HFFc6 (cell line): ENCODE measurements at places on chromosomes 13 and 19. TPM values are rescaled to one million over a fixed set of nuclear protein-coding genes. Genes with fewer than 3 reads are reported as not detected.

- H3K4me3 ChIP-seq, result no peak overlapping the region
- H3K36me3 ChIP-seq, result peaks cover 91% of the 10 kb centered on the region
- H3K27ac ChIP-seq, result no peak overlapping the region
- no peaks in the 10 kb centered on the region; the same call in 1 of the 2 replicates for H3K27me3 ChIP-seq
Observed at GRCh38 chr19:37127999-37128820, 44.3 kb downstream of the ZNF585A start.

ZNF729 gene
- total RNA-seq, result not detected in 2 replicates

DNA sequence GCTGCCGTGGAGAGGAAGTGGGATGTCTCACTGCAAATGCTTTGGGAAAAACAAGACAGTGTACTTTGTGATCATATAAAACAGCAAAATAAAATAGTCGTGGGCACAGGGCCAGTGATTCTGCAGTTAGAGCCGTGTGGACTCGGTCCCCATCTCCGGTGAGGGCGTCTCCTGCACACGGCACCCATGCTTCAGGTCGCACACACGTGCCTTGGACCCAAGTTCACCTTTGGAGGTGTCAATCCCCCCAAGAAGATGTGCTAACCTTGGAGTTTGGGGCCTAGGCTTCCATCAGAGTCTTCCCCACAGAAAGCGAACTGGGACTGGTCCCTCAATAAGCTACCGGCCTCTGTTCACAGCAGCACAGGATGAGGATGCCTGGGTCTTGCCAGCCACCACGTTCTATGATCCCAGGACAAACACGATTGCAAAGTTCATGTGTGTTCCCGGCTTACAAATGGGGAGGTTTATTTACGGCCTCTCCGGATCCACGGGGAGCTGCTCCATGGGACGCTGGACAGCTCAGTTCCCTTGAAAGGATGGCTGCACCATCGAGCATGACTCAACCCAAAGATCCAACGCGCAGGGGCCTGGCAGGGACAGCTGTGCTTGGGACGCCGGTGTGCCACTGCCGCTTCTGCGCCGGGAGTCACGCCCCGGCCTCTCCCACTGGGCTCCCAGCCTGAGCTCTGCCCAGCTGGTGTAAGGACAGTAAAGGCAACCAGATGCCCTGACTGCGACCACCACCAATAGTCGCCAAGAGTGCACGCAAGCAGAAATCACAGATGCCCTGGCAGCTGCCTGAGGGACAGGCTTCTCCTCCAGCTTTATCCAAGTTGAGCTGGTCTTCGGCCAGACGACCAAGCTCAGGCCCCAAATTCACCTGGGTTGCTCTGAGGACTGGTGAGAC lies 8.6 kb downstream of the GAS6 start:
- no peak for DNase-seq
- H3K36me3 ChIP-seq, result peaks cover 43% of the 10 kb centered on the region
- peaks cover 18% of the 10 kb centered on the region for H3K27me3 ChIP-seq
- peaks cover 45% of the 10 kb centered on the region for H3K4me1 ChIP-seq

CEACAM21 gene
- total RNA-seq, result not detected in 3 replicates
